T-helper 2 cell (primary cell): ENCODE measurements at places on chromosomes 7 and 10.

DNA sequence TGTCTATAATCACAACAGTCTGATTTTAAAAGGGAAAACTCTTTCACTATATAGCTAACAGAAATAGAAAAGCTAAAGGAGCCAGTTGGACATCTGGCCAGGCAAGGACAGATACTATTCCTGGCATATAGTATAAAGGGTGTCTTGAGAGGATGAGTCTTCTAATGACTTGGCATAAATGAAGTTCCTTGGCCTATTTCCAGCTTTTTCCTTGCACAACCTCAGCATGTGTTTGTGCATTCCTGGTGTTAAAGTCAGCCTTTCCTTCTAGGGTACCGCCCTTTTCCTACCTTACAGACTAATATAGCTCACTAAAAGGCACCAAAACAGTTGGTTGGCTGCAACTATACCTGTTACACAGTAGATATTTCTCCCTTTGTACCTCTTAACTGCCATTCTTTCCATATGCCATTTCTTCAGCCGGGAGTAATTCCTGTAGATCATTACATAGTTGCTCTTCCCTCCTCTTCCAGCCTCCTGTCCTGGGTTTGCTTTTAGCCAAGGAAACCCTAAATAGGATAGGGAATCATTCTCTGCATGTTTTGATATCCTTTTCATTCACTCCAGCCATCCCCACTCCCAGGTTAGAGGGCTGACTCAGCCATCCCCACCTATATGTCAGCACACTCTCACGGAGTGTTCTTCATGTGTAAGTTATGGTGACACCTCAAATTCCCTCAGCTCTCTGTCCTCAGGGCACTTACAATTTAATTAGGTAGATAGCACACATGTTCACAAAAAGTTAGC lies 102.1 kb upstream of the MDFIC start:
- DNase-seq: no peak

DNA sequence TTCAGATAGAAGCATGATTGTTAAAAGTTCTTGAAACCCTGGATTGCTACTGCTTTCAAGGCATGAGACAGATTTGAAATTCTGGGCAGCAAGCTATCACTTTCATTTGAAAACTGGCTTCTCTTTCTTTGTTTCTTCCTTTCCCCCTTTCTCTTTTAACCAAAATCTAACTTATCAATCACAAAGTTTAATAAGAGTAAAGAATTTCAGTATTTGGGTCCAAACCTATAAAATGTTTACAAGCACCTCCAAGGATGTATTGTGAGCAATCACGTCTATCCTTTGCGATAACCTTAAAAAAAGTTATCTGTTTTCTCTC lies 21.6 kb upstream of the RPA3 start:
- DNase-seq: no peak

DNA sequence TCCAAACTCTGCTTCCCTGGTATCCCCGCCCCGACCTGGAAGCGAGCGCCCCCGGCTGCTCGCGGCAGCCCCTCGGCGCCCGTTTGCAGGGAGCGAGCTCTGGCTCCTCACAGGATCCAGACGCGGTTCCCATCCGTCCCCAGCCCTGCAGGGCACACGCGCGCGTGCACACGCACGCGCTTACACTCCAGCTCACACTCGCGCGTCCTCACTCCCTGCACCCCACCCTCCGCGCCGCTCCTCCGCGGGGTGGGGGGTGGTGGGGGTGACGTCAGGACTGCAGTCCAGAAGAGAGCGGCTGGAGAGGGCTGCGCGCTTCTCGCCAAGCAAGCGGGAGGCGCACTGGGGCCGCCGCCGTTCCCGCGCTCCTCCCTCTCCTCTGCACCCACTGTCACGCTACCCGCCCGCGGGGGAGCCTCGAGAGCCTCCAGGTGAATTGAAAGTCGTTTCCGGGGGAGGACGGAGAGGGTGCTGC lies 255.6 kb downstream of the OTUD1 start:
- DNase-seq: no peak

DNA sequence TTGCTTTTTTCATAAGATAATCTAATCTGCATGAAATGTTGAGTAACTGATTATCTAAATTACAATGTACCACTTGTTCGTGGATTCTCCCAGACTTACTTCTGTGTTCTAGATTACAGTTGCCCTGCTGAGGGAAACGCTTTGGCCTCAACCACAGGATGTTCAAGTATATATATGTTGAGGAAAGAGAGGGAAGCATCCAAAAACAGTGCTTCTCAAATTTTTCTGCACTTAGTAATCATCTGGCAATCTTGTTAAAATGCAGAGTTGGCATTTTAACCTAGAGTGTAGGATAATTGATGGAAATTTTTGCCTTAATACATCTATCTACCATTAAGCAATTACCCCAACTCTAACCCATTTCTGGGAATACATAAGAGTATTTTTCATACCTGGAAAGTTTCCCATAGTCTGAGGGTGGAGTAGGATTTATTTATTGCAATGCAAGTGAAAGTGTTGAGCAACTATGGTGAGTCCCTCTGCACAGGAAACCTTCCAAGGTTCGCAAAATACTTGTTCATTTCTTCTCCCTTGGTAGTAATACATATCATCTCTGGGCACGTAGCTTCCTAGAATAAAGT lies 59.6 kb upstream of the C1GALT1 start:
- no peak for DNase-seq

DNA sequence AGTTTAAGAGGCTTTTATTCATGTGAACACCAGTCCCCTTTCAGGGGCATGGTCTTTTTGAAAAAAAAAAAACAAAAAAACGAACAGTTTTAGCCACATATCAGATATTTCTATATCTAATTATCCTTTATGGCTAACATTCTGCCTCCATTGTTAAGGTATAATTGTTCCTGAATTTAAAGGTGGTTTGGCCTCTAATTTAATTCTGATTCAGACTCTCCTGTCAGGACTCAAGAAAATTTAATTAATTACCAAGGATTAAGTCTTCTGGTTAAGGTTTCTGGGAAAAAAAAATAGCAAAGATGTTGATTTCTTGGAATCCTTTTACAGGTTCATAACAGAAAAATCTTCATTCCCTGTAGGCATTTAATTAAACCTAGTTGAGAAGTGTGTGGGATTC lies 27.4 kb downstream of the COL1A2 start:
- no peak for DNase-seq

GRCh38 chr10:68899186-68899745 lies 1.8 kb upstream of the DDX50 start:
- DNase-seq: no peak

DNA sequence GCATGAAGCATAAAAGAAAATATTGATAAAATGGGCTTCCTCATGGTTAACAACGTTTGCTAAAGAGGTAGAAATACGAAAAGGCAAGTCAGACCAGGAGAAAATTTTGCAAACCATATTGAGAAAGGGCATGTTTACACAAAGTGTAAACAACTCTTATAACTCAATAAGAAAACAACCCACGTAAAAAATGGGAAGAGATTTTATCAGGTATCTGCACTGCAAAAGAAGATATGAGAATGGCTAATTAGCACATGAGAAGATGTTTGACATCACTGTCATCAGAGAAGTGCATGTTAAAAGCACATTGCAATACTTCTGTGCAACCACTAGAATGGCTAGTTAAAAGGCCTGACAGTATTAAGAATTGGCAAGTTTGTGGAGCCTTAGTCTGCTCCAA lies 99.5 kb downstream of the VPS50 start:
- DNase-seq: no peak
